Activated naive CD4-positive, alpha-beta T cell treated with anti-CD3 and anti-CD28 coated beads, Interleukin-2, amount 50 U/mL, for 72 hours (primary cell): ENCODE measurements at places on chromosomes 11 and 22. TPM values are rescaled to one million over a fixed set of nuclear protein-coding genes. Genes with fewer than 3 reads are reported as not detected.

- DNase-seq: no peak
Observed at GRCh38 chr11:66124564-66124963, 54.5 kb downstream of the PACS1 start.

- DNase-seq: no peak
Observed at GRCh38 chr11:108727665-108728064, 62.8 kb downstream of the DDX10 start.

DNA sequence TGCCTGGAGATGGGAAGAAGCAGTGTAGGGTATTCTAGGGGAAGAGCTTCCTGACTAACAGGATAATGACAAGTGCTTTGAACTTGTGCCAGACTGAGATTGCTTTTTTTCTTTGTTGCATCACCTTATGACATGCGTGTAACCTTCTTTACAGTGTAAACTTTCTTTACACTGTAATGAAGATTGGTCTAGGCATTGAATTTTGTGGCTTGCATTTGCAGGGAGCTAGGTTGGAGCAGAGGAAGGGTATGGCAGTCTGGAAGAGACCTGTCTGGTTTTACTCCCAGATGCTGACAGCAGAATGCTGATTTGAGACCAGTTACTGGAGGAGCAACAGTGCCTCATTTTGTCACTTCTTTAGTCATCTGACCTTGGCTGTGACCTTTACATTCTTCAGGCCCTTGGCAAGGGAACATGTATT is 5.6 kb downstream of the DDB2 start:
- DNase-seq: no peak

- DNase-seq: peak; percentile 10
Observed at GRCh38 chr11:5922749-5923426, 19.2 kb upstream of the OR56A3 start.

DNA sequence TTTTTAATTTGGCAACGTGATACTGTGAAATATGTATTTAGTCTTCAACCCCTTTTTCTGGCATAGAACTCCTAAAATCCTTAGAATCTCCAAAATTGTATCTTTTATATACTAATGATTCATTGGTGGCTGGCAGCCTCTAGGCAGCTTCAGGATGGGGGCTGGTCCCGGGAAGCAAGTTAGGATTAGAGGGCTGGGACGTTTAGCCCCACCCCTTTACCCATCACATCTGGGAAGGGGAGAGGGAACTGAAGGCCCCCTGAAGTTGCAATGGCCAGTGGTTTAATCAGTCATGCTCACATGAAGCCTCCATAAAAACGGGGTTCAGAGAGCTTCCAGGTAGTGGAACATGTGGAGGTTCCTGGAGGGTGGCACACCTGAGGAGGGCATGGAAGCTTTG is 7.1 kb downstream of the IL17RA start:
- no peak for DNase-seq

DNA sequence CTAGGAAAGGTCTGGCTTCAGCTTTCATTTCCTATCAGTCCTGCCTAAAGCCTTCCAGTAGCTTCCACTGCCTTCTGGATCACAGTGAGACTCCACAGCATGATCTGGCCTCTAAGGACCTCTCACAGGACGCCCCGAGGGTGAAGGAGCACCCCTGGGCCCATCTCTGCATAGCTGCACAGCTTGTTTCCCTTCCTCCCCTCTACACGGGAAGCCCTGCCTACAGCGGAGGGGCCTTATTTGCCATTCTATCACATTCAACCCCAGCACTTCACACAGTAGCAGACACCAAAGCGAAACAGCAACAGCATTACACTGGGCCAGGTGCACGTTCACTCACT is 162.3 kb upstream of the GRK3 start:
- DNase-seq: no peak

DNA sequence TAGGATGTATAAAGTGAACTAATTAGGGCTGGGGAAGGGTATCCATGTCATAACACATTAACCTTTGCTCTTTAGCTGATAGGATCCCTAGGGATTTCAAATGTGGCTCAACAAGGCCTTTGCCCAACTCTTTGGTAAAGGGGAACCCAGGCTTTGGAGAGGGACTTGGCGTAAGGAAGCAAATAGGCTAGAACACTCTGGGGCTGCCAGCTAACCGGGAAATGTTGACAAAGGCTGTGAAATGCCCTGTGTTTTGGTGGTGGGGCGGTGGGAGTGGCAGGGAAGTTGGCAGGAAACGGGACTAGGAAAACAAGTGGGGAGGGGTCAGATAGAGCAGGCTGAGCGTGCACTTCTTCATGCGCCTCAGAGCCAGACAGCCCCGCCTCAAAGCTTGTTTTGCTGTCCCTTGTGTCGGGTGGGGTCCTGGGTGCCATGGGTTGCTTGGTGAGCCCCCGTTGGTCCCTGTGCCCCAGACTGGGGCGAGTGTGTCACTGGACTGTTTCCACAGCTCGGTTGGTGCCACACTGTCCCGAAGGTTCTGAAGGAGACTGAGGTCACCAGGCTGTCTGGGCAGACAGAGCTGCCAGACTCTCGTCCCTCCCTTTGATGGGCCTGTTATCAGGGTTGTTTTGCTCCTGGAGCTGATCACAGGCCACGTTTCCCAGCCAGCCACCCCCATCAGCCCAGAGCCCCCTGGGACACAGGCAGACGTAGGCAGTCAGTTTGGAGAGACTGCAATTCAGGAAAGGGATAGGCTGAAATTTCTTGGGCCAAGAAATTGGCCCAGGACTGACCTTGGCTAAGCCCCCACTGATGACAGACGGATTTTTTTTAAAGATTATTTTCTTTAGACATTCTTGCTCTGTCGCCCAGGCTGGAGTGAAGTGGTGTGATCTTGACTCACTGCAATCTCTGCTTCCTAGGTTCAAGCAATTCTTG is 19.6 kb downstream of the KCTD21 start:
- no peak for DNase-seq

DNA sequence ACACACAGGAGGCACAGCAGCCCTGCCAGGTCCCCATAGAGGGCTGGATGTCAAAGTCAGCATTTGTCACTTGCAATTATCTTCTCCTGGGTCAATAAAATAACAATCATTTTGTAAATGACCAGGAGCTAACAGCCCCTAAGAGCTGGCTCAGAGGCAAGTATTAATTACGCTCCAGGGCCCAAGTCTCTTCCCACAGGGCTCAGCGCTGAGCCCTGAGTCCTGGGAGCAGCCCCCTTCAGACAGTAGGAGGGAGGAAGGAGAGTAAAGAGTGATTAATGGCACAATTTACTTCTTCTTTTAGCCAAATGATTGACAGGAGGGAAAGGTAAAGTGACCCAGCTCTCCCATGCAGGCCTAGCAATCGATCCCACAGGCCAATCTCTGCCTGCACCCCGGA is 99.0 kb upstream of the DRD2 start:
- DNase-seq: no peak

- DNase-seq: no peak
Observed at GRCh38 chr11:44711787-44712608, 14.8 kb upstream of the TSPAN18 start.

GRCh38 chr22:36162127-36163034 is 1.8 kb upstream of the APOL3 start:
- no peak for DNase-seq

The LBHD1 gene
- 16.6 TPM for total RNA-seq

The MMP3 gene
- not detected for total RNA-seq

The SMIM35 gene
- not detected for total RNA-seq

The HPX gene
- 0.55 TPM for total RNA-seq

The KCTD14 gene
- 0.19 TPM for total RNA-seq
